C1 segment of cervical spinal cord (tissue), 14 donors: ENCODE measurements at places on chromosomes 16 and 17.

GRCh38 chr16:55508271-55508921, 476 bp upstream of the LPCAT2 start:
- DNase-seq = no peak

DNA sequence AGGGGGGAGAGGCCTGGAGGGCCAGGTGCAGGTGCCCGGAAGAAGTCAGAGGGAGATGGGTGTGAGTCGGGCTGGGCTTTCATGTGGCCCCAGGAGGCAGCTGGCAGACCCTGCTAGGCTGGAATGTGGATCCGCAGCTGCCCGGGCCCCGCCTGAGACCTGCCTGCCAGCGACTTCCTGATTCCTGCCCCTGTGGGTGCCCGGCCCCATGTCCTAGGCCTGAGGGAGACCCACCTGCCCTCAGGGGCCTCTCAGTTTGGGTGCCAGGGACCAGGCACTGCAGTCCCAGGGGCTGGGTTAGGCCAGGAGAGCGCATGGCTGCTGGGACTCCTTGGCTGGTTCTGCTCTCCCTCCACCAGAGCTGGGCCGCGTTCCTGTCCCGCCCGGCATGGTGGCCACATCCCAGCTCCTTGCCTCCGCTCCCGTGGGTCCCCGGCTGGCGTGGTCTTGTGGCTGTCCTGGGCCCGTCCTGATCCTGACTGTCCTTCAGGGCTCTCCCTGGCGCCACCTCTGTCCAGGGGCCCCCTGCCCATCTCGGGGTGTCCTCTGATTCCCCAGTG, 22.1 kb upstream of the SPNS2 start:
- DNase-seq = no peak

DNA sequence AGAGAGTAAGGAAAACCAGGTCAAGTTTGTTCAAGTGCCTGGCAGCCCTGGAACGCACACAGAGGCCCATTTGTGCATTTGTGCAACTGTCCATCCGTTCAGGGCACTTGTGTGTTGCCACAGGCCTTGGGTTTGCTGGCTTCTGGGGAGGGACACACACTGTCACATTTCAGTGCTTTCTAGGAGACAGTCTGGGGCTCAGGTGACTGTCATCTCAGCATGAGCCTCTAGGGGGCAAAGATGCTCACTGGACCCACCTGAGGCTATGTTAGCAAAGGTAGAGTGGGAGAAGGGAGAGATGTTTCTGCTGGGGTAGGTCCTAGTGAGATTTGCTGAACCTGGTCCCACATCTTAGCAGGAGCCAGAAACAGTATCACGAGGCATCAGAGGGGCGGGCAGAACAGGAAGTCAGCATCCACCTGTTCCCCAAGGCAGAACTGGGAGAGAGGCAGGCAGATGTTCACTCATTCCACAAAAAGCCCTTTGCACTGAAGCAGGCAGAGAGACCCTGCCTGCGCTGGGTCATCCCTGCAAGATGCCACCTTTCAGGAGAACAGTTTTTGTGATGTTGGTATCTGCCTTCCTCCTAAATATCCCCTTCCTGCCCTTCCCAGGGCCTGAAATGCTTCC, 48.5 kb downstream of the RAI1 start:
- no peak for DNase-seq

DNA sequence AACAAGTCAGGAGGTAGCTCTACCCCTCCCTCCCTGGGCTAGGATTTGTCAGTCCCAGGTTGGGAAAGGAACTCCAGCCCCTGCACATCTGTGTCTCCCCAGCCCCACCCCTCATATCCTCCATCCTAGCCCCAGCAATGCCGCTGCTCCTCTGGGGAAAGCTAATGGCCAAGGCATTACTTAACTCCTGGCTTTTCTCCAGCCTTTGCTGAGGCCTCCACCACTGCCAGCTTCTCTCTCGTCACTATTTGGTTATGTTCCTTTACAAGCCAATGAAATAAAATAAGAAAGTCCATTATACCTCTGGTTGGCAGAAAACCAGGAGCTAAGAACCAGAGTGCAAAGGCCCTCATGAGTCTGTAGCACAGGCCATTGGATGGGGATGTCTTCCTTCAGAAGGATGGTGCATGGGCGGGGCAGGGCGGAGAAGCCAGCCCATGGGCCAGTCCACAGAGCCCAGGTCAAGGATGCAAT, 171.0 kb downstream of the CCDC182 start:
- DNase-seq = peak; percentile 21

GRCh38 chr16:30349675-30350074, 5.4 kb downstream of the CD2BP2 start:
- DNase-seq = no peak

DNA sequence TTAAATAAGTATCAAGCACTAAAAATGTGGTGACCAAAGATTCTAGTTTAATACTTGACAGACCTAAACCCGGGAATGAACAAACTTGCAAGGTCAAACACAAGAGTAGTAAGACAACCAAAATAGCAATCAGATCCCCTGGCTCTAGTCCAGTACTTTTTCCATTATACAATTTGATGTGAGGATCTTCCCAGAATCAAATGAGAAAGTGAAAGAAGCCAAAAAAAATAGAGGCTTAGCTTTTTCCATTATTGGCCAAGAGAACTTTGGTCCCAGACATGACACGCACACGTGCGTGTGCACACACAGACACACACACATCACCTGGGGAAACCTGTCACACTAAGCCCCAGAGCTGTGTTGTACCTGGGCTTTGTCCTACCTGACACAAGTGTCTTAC, 300.6 kb upstream of the CDH5 start:
- no peak for DNase-seq

DNA sequence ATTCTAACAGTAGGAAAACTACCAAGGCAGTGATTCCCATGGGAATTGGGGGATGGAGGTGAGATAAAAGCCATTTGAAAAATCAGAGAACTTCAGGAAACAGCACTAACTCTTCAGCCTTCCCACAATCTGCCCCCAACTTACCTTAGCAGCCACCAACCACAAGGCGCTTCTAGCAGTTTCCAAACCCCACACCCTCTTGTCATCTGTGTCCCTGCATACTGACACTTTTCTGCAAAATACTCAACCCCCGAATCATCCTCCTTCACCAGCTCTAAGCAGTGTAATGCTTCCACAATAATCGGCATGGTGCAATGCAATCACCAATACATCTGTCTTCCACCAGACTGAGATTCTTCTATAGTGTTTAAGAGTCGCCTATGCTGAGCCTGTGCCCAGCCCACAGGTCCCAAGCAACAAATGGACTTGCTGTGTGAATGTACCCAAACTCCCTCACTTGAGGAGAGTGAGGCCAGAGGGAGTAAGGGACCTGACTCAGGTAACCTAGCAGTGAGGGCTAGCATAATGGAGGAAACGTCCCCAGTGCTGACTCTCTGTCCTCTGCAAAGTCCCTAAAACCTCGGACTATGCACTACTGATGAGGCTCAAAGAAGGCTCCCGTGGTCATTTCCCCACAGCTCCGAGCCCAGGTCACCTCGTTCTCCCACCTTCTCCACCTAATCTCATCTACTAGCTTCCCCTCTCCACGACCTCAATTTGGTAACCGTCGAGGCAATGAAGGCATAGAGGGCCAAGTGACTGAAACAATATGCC, 943 bp downstream of the DYNC1LI2 start:
- no peak for DNase-seq

DNA sequence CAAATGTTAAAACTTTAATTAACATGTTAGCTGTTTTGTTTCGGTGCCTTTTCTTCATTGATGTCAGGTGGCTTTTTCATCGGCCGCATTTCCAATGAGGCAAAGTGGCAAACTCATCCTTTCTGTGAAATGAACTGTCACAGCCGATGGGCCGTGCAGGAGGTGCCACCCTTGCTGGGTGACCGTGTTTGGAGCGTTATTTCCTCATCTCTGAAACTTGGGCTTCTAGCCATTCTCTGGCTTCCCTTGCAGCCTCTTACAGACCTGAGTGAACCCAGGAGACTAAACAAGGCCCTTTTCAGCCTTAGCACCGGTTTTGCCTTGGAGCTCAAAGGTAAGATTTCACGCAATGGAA, 42.2 kb upstream of the PRSS54 start:
- DNase-seq = no peak
